Right atrium auricular region (tissue), 2 donors: ENCODE measurements at places on chromosomes 5 and 9. TPM values are rescaled to one million over a fixed set of nuclear protein-coding genes. Genes with fewer than 3 reads are reported as not detected.

The SLC34A1 gene
- not detected for total RNA-seq

The PRRT1B gene
- not detected for total RNA-seq

DNA sequence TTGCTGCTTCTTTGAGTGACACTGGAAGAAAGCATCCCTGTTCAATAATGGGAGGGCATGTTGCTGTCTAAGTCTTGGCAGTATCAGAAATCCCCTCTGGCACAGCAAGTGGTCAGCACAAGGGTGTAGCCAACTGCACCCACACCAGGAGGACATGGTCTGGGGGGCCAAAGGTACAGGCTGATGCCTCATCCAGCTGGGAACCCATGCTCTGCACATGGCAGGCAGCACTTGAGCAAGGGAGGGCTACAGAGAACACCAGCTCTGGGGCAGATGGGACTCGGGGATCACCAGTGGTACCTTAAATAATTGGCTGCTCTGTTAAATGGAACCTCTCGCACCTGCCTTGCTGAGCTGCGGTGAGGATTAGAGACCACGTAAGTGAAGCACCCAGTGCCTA is 265.2 kb downstream of the SYK start:
- H3K36me3 ChIP-seq, result no peaks in the 10 kb centered on the region
- H3K4me3 ChIP-seq, result no peak overlapping the region
- H3K27me3 ChIP-seq, result no peaks in the 10 kb centered on the region
- peak; percentile 49 for DNase-seq
- no peaks in the 10 kb centered on the region for H3K4me1 ChIP-seq

The ARL14EPL gene
- total RNA-seq, result not detected

DNA sequence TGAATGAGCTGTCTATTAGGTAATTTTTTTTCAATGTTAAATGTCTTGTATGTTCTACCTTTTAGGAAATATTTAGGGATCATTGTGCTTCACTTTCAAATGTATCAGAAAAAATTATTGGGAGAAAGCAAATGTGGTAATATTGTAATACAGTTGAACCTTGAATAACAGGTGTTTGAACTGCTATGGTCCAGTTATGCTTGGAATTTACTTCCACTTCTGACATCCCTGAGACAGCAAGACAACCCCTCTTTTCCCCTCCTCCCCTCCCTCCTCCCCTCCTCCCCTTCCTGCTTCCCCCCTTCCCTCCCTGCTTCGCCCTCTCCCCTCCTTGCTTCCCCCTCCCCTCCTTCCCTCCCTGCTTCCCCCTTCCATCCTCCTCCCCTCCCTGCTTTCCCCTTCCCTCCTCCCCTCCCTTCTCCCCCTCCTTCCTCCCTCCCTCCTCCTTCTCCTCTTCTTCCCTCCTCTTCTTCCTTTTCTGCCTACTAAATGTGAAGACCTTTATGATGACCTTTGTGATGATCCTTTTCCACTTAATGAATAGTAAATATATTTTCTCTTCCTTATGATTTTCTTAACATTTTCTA is 146.6 kb downstream of the FGF1 start:
- H3K4me1 ChIP-seq, result no peaks in the 10 kb centered on the region
- H3K27ac ChIP-seq, result no peak overlapping the region
- DNase-seq, result no peak

The IPPK gene
- 13.1 TPM for total RNA-seq

DNA sequence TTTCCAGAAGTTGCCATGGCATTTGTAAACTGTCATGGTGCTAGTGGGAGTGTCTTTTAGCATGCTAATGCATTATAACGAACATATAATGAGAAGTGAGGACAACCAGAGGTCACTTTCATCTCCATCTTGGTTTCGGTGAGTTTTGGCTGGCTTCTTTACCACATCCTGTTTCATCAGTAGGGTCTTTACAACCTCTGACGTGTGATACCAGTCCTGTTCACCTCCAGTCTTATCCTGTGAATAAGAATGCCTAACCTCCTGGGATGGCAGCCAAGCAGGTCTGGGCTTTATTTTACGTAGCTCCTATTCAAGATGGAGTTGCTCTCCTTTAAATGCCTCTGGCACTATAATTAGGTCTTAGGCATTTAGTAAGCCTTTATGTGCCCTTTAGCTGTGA is 20.4 kb upstream of the RFK start:
- H3K27ac ChIP-seq, result no peak overlapping the region
- H3K4me3 ChIP-seq, result no peak overlapping the region
- no peak for DNase-seq
- no peaks in the 10 kb centered on the region for H3K4me1 ChIP-seq
- H3K27me3 ChIP-seq, result no peaks in the 10 kb centered on the region

GRCh38 chr9:77939149-77939668 is 92.4 kb downstream of the GNAQ start:
- no peaks in the 10 kb centered on the region for H3K27me3 ChIP-seq
- no peaks in the 10 kb centered on the region for H3K4me1 ChIP-seq
- no peaks in the 10 kb centered on the region for H3K36me3 ChIP-seq
- no peak for DNase-seq

DNA sequence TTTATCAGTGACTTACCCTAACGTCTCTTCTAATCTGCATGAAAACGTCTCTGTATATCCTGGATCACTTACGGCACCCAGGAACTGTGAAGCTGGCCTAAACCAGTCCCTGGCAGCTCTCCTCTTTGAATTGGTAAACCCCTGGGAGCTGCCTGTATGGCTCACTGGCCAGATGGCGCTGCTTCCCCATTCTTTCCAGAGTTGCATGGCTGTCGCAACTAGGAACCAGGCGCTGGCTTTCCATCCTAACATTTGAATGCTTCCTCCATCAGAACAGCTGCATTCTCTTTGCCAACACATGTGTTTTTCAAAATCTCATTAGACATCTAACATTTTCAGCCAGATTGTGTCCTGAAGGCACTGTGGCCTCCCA is 8.0 kb upstream of the PCA3 start:
- H3K27ac ChIP-seq, result no peak overlapping the region
- no peaks in the 10 kb centered on the region for H3K4me1 ChIP-seq
- H3K4me3 ChIP-seq, result no peak overlapping the region

- peaks cover 3% of the 10 kb centered on the region for H3K4me1 ChIP-seq
- no peak overlapping the region for H3K4me3 ChIP-seq
- H3K36me3 ChIP-seq, result no peaks in the 10 kb centered on the region
- H3K27ac ChIP-seq, result no peak overlapping the region
These were observed 982.1 kb downstream of the DTWD2 start for GRCh38 chr5:118006219-118006618.

DNA sequence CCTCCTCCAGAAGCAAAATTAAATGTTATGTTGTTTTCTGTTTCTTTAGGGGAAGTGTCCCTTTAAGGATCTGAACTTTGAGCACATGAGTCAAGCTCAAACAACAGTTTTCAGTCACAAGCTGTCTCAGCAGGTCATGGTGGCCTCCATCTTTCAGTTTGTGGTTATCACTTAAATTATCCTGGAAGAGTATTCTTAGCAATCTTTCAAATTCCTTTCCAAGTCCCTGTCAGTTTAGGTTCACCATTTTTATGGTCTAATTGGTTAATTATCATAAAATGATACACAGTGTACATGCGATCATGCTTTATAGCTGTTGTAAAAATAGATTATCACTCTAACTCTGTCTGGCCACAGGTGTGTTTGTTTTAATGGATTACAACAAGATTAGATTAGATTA is 43.1 kb upstream of the SELENOP start:
- H3K36me3 ChIP-seq, result no peaks in the 10 kb centered on the region
- no peak for DNase-seq
- H3K27me3 ChIP-seq, result no peaks in the 10 kb centered on the region

The PGM5 gene
- total RNA-seq, result 281 TPM

DNA sequence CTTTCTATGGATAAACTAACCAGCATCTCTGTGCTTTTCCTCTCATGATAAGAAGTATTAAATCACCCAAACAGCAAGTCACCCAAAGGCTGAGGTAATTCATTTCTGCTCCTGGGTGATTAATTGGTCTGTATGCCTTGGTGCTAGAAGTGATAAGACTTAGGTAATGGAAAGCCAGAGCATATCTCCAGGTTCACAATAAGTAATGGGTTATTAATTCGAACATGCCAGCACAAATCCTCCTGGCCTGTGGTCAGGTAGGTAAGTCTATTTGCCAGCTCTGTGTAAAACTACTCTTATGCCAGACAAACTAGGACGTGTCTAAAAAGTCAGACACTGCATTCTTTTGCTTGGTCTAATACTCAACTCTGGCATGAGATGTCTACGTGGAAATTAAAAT is 11.2 kb upstream of the ENC1 start:
- no peaks in the 10 kb centered on the region for H3K4me1 ChIP-seq
- H3K27ac ChIP-seq, result no peak overlapping the region
- H3K36me3 ChIP-seq, result no peaks in the 10 kb centered on the region
- H3K27me3 ChIP-seq, result no peaks in the 10 kb centered on the region
- no peak overlapping the region for H3K4me3 ChIP-seq

The NUTM2G gene
- not detected for total RNA-seq

DNA sequence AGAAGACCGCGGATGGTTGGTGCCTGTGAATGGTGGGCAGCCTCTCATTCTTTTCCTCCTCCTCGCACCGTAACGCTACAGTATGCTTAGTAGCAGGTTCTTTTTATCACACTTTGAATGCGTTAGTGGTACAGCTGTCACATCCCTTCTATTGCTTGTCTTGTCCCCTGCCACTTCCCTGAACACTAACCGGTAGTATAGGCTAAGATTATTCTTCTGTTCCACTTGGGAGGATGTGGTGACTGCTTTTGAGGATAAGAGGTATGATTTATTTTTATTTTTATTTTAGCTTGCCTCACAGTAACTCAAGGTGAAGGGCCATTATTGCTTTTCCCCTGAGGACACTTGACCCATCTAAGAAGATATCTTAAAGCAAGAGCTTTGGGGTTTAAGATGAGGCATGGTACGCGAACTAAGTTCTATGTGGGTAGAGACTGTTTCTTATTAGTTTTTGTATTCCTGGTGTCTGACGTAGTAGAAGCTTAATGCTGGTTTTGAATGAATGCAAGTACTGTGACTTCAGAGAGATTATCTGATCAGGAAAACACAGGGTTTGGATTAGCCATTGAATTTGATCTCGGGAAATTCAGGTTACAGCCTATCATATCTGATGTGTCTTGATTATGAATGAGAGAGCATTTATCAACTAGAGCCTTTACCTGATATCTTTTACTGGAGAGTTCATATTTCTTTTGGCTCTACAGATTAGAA is 951 bp downstream of the UNC13B start:
- no peak for DNase-seq
- H3K27ac ChIP-seq, result peak overlapping the region; percentile 97
- no peaks in the 10 kb centered on the region for H3K36me3 ChIP-seq
- H3K4me1 ChIP-seq, result peaks cover 26% of the 10 kb centered on the region
- no peaks in the 10 kb centered on the region for H3K27me3 ChIP-seq

DNA sequence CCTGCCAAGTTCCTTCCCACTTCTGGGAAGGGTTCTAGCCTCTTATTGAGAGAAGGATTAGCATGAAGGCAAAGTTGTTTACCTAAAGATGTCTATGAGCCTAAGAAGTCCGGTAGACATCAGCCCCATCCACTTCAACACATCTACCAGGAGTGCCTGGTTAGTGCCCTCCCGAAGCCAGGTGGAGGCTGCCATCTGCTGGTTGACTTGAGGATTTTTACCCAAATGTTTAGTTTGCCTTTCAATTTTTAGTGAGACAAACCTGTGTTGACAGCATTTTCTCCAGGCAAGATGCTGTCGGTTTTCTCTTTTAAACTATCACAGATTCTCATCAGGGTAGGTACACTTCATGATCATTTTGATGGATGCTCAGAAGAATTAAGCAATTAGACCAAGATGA is 83.6 kb upstream of the TNFSF8 start:
- H3K27ac ChIP-seq, result no peak overlapping the region
- no peak overlapping the region for H3K4me3 ChIP-seq
- no peaks in the 10 kb centered on the region for H3K27me3 ChIP-seq
- no peak for DNase-seq
- H3K36me3 ChIP-seq, result no peaks in the 10 kb centered on the region

GRCh38 chr5:168844016-168844921 is 265.1 kb upstream of the PANK3 start:
- H3K27me3 ChIP-seq, result no peaks in the 10 kb centered on the region
- no peak for DNase-seq
- no peaks in the 10 kb centered on the region for H3K36me3 ChIP-seq
- peak overlapping the region; percentile 48 for H3K4me3 ChIP-seq
- H3K4me1 ChIP-seq, result no peaks in the 10 kb centered on the region
